CD4-positive, alpha-beta T cell treated with Interleukin-17A for 4 hours (primary cell): ENCODE measurements at places on chromosomes 4 and X.

GRCh38 chrX:152831391-152831790, 528 bp downstream of the NSDHL start:
- no peak for DNase-seq

GRCh38 chr4:38804654-38805295, at the start of gene TLR1:
TSS of gene TLR1 (minus strand) at chr4:38804791. CDS start at chr4:38798831, 5,960 bp downstream.
- DNase-seq: peak; percentile 6

GRCh38 chr4:110119337-110119736, 79.1 kb downstream of the ELOVL6 start:
- DNase-seq: peak; percentile 4

GRCh38 chrX:124098089-124098488, 136.6 kb downstream of the STAG2 start:
- DNase-seq: no peak

- no peak for DNase-seq
Observed at GRCh38 chr4:48127231-48127630, 6.8 kb downstream of the TXK start.

- DNase-seq: no peak
Observed at GRCh38 chrX:42797651-42798269, 19.8 kb upstream of the PPP1R2C start.

DNA sequence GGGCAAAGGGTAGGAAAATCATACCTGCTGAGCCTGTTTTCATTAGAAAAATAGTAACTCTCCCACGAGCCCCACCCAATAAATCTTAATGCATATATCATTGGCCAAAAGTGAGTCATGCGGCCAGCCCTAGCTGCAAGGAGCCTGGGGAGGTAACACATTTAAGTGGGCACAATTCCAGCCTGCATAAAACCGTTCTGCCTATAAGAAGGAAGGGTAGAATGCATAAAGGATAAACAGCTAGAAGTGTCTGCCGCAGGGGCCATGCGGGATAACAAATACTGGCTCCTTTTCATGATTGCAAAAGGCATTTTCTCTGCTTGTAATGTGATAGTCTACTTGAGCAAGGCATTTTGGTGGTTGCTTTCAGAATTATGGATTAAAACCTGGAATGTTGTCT, 37.1 kb downstream of the EFHC2 start:
- no peak for DNase-seq

DNA sequence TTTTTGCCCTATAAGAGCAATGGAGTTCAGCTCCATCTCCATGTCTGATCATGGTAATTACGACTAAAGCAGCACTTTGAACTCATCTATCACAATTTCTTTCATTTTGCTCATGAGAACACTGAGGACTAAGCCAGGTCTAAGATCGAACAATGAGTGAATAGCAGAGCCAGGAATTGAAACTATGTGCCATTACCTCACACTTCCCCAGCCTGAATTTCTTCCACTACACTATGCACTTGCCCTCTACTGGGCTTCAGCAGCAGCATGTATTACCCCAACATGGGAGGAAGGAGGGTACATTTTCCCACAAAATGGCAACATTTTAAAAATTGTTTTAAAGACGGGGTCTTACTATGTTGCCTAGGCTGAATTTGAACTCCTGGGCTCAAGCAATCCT, 274.7 kb upstream of the FGF13 start:
- DNase-seq: no peak

DNA sequence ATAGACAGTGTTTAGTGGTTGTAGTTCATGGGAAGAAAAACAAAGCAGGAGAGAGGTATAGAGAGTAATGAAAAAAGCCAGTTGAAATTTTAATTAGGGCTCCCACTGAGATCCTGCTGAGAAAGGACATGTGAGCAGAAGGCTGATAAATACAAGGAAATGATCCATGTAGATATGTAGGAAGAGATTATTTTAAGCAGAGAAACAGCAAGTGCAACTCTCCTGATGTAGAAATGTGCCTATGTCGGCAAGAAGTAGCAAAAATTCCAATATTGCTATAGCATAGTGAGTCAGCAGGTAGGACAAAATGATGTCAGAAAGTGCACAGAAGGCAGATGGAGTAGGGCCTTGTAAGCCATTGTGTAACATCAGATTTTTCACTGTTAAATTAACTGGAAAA, 1027.3 kb downstream of the PCDH18 start:
- DNase-seq: no peak

DNA sequence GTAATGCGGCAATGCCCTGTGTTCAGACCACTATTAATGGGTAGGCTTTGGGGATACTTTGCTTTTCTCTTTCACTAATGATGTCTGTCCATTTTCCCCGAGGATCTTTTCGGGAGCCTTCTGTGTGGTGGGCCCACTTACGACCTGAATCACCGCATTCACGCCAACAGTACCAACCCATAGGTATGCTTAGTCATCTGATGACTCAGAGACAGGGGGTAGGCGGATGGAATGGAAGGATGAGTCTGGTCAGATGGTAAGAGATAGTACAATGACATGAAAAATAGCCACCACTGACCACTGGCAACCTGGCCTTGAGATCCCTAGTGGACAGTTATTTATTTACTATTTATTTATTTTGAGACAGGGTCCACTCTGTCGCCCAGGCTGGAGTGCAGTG, 76.0 kb upstream of the DHRSX start:
- no peak for DNase-seq

DNA sequence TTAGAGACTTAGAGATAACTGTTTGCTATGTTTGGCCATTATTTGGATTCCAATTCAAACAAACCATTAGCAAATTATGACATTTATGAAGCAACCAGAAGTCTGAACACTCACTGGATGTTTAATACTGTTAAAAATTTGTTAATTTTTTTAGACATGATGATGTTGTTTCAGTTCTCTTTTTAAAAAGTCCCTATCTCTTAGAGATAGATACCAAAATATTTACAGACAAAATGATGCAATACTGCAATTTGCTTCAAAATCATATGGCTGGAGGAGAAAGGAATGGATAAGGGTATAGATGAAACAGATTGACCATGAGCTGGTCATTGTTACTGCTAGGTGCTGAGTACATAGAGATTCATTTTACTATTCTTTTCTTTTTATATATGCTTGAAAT, 534.6 kb downstream of the BCOR start:
- DNase-seq: no peak

DNA sequence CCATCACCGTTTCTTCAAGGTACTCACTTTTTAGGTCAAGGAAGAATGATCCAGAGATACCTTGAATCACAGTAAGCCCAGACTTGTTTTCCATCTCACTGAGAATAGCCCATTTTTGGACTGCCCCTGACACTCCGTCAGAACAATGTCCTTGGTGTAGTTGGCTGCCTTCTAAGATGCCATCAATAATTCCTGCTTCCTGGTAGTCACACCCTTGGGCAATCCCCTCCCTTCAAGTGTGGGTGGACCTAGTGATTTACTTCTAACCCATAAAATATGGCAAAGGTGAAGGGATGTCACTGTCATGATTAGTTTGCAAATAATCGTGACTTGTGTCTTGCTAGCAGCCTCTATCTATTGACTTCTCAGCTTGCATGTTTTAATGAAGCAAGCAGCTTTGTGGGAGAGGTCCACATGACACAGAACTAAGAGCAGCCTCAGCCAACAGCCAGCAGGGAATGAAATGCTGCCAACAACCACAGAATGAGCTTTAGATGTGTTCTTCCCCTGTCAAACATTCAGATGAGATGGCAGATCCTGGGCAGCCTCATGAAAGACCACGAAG, 20.0 kb upstream of the KLHL34 start:
- DNase-seq: no peak

- DNase-seq: no peak
Observed at GRCh38 chr4:98639108-98639507, 19.3 kb downstream of the TSPAN5 start.

GRCh38 chr4:60463857-60464502, 736.1 kb upstream of the ADGRL3 start:
- no peak for DNase-seq

- DNase-seq: no peak
Observed at GRCh38 chr4:54909961-54910360, 215.4 kb downstream of the KDR start.

- no peak for DNase-seq
Observed at GRCh38 chr4:13483136-13483767, 888 bp downstream of the RAB28 start.

- no peak for DNase-seq
Observed at GRCh38 chr4:155914782-155915181, 11.3 kb downstream of the TDO2 start.

DNA sequence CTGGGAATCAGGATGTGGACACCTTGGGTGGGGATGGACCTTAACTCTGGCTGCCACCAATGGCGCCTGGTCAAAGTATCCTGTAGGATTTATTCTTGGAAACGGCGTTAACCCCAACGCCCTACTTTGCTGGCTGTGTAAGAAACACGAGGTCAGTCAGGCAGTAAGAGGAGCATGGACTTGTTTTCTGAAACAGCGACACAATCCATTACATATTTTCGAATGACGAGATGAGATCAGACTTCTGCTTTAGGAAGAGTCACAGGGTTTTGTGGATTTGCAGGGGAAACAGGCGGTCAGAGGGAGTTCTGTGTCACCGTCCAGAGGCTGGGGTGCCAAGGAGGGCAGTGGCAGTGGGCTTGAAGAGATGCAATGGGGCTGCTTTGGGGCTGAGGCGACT, 92.2 kb downstream of the TBL1X start:
- no peak for DNase-seq
